A549 treated with GW870086 at 1 μM for 4 hours (cell line): ENCODE measurements at places on chromosomes 4 and X. TPM values are rescaled to one million over a fixed set of nuclear protein-coding genes. Genes with fewer than 3 reads are reported as not detected.

GDPD2 gene
- 0.06 to 0.08 TPM in 2 of 5 replicates, not detected in the others for total RNA-seq

S100P gene
- total RNA-seq: 31.8 to 89.1 TPM (median 73.1 TPM) in 5 replicates

ZDHHC15 gene
- not detected in 5 replicates for total RNA-seq

FANCB gene
- 2.3 to 3.5 TPM (median 3.0 TPM) in 5 replicates for total RNA-seq

SSX2 gene
- total RNA-seq: not detected in 5 replicates

SLC4A4 gene
- 0.91 to 1.7 TPM (median 1.2 TPM) in 5 replicates for total RNA-seq

CTAG2 gene
- total RNA-seq: not detected in 5 replicates

GJB1 gene
- 0.12 to 0.13 TPM in 2 of 5 replicates, not detected in the others for total RNA-seq

TMEM47 gene
- 0.87 to 1.5 TPM (median 1.2 TPM) in 5 replicates for total RNA-seq

RXFP1 gene
- total RNA-seq: not detected in 5 replicates

IQSEC2 gene
- total RNA-seq: 31.0 to 46.8 TPM (median 42.6 TPM) in 5 replicates

GAGE12F gene
- not detected in 5 replicates for total RNA-seq

VGLL1 gene
- total RNA-seq: not detected in 5 replicates

BTK gene
- 0.12 to 0.34 TPM (median 0.14 TPM) in 5 replicates for total RNA-seq

TCEAL7 gene
- not detected in 5 replicates for total RNA-seq

PTTG2 gene
- not detected in 5 replicates for total RNA-seq

PRKG2 gene
- total RNA-seq: 0.56 to 1.2 TPM (median 0.71 TPM) in 5 replicates

TKTL2 gene
- not detected in 5 replicates for total RNA-seq

DCAF4L1 gene
- 0.11 to 0.15 TPM (median 0.13 TPM) in 5 replicates for total RNA-seq

MSX1 gene
- total RNA-seq: 4.8 to 9.4 TPM (median 8.7 TPM) in 5 replicates

DGAT2L6 gene
- not detected in 5 replicates for total RNA-seq

RHOXF2 gene
- not detected in 5 replicates for total RNA-seq
